ENCODE measurements at places on chromosomes 7 and 10.

- DNase-seq: peak; percentile 5
Measured at GRCh38 chr10:99560277-99561126, 27.8 kb downstream of the NKX2-3 start.

- DNase-seq: no peak
Measured at GRCh38 chr7:102080434-102081243, 206.0 kb upstream of the SH2B2 start.

DNA sequence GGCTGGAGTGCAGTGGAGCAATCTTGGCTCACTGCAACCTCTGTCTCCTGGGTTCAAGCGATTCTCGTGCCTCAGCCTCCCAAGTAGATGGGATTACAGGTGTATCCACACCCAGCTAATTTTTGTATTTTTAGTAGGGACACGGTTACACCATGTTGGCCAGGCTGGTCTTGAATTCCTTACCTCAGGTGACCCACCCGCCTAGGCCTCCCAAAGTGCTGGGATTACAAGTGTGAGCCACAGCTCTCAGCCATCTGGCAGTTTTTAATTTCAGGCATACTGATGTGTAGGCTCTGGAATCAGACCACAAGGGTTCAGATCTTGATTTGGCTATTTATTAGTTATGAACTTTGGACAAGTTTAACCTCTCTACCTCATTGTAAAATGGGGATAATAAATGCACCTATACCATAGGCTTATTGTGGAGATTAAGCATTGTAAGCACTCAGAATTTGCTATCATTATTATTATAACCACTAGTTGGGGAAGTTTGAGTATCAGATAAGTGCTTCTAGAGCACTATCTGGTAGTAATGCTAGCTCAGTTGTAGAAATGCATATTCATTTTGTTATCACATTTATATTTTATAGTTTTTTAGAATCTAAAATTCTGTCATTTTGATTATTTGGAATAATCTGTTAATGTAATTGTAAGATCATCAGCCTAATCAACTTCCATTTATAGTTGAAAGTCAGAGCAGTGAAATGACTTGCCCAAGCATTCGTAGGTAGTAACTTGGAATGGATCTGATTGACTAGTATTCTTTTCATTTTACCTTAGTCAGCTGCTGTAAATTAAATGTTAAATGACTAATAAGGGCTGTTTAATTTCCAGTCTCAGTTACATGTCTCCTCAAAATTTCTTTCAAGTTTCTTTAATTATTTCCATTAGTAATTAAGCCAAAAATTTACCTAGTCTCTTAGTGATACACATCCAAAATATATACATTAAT, 22.5 kb downstream of the KMT2E start:
- no peak for DNase-seq

DNA sequence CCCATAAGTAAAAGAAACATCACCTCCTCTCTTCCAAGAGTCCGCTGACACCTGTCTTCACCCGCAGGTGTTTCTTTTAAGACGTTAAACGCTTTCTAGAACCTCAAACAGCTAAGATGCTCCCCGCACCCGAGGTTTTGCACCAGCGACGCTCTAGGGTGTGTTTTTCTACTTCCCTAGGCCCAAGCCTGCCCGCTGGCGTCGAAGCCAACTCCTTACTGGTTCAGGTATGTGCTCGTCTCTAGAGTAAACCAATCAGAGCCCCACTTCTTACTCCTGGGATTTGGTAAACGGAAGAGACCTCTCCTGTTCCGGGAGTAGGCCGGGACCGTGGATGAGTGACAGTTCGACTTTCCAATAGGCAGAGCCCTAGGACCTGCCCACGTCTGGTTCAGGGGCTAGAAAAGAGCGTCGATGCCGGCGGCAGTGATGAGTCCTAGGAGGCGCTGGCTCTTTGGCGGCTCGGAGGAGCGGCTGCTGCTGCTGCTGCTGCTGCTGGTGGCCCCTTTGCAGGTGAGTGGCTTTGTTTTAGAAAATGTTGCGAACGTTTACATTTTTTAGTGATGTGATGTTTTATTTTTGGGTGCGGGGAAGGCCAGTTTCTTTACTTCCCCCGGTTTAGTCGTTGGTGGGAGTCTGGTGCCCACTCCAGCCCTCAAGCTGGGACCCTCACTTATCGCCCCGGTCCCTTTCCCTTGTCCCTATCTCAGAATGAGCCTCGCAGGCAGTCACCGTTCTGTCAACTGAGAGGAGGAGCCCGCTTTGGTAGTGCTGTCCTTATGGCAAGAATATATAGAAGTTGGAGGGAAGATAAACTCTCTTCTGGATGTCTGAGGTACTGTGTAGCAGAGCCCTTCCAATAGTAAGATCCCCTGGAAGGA, at the start of gene BPGM:
TSS of gene BPGM (plus strand) at position 429 of the 881 bp plus-strand sequence. CDS start 14,655 bp downstream, outside the sequence.
- peak; percentile 92 for DNase-seq

All from activated T-helper 1 cell treated with Interleukin-2 at 50 U/mL for 16 hours (primary cell).